Effector CD4-positive, alpha-beta T cell (primary cell): ENCODE measurements at places on chromosomes 5 and 9.
A peak's percentile ranks its signal among the peaks of the same experiment; 100 is the strongest.

GRCh38 chr5:170508660-170509347 is 5.0 kb downstream of the KCNIP1 start:
- no peak for DNase-seq

DNA sequence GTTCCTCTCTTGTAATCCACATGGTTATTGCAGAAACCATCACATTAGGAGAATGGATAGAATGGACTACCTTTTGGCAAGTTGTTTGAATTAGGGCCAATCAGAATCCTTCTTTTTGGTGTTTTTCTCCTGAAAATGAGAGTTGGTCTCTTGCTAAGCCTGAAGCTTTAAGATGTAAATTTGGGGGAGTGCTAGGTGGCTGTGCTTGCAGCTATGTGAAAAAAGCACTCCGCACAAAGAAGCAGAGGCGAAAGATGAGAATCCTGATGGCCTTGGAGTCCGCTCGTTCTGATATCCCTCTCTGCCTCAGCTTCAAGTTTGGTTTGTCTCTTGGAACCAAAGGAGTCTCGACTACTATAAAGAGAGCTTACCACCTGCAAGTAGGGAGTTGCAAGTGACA is 63.6 kb downstream of the INIP start:
- no peak for DNase-seq

DNA sequence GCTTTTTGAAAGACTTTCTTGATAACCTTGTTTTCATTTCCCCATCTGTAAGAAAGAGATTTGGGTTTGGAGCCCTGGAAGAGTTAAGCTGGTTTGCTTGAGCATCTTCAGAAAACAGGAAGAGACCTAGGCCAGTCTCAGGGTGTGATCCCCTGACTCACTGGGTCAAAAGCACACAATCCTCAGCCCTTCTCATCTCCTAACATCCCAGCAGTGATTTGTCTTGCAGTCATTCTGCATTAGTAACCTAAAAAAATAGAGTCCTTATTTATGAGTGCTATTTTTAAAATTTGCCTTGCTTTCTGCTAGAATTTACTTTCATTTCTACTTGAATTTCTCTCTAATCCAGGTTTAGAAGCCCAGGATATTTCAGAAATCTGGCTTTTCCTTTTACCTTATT is 16.4 kb upstream of the ARSB start:
- no peak for DNase-seq

- DNase-seq = no peak
These were observed 1.6 kb upstream of the SEMA6A start for GRCh38 chr5:116576053-116576713.

DNA sequence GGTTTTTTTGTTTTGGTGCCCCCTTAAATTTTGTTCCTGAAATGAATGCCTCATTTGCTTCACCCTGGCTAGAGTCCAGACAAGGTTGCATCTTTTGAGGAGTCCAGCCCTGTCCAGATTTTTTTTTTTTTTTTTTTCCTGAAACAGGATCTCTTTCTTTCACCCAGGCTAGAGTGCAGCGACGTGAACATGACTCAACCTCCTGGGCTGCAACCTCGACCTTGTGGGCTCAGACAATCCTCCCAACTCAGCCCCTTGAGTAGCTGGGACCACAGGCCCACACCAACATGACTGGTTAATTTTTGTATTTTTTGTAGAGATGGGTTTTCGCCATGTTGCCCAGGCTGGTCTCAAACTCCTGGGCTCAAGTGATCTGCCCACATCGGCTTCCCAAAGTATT is 469.0 kb upstream of the BRINP1 start:
- DNase-seq = no peak

GRCh38 chr5:176173647-176174046 is 64.6 kb upstream of the SIMC1 start:
- no peak for DNase-seq

DNA sequence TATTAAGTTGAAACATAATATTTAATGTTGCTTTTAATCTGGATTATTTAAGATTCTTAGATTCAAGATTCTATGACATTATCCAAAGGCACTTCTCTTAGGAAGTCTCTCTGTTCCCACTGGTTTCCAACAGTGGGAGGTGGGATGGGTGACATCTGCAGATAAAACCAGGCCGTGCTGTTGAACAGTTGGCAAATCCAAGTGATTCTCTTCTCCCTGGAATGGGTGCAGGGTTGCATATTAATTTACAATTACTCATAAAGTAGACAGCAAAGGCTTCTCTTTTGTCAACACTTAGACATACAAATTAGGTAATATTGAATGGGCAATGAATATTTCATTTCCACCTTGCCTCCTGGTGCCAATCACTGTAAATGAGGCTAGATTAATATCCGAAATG is 233.7 kb upstream of the IL12B start:
- no peak for DNase-seq

GRCh38 chr9:112531666-112532282 is 45.1 kb downstream of the KIAA1958 start:
- no peak for DNase-seq

DNA sequence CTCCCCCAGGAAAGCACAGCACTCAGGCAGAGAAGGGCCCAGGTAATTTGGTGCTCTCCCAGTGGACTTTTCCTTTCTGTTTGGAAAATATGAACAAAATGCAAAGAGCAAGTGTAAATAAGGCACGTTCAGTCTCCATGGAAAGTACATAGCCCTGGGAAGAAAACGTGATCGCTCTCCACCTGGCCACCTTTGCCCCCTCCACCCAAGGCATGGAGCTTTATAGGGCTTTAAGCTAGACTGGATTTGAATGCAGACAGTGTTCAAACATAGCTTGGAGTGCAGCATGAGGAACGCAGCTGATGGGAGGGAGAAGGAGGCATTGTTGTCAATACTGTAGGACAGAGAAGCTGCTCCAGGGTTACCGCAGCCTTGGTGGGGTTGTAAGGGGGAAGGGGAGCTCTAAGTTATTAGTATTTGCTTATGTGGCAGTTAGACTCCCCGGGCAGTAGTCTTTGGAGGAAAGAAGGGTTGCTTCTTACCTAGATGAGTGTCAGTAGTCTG is 500.2 kb downstream of the SPOCK1 start:
- DNase-seq = no peak

DNA sequence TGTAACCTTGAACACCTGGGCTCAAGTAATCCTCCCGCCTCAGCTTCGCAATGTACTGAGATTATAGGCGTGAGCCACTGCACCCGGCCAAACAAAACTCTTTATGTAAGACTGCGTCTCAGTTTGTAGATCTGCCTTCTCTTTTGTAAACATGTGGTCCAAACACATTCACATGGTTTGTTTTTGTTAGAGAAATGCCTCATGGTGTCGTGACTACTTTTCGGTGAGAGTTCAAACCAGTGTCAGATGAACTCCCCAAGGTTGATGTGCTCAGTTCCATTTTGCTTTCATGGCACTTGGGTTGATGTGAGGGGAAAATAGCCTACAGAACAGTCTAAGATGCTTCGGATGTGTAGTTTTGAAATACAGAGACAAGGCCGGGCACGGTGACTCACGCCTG is 231.6 kb downstream of the GOLPH3 start:
- DNase-seq = no peak

GRCh38 chr5:152274224-152274623 is 130.9 kb downstream of the NMUR2 start:
- no peak for DNase-seq

DNA sequence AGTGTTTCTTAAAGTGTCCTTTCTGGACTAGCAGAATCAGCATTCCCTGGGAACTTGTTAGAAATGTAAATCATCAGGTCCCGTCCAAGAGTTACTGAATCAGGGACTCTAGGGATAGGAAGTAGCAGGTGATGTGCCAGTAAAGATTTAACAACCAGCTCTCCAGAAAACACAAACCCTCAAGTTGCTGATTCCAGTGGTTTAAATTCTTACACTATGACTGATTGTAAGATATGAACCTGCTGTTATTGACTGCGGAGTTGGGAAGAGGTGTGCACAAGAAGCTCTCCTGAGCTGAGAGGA is 39.1 kb upstream of the BASP1 start:
- DNase-seq = no peak

GRCh38 chr9:89483592-89484474 is 14.1 kb downstream of the SEMA4D start:
- peak; percentile 65 for DNase-seq

- DNase-seq = no peak
These were observed 78.3 kb upstream of the RNU6ATAC start for GRCh38 chr9:134242706-134243105.

DNA sequence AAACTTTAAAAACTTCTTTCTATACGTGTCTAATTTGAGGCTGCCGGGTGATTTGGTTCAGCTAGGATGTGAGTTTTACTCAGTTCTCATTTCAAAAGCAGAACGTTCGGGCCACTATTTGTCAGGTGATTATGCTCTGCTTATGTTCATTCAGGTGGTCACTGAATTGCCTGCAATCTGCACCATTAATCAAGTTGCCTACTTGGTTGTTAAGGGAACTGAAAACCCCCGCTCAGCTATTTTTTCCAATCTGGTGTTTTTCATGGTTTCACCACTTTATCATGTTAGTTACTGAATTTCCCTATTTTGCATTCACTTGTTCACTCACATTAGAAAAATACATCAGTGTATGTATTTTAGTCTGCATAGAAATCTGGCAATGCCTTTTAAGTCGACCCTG is 523.0 kb downstream of the CSNK1G3 start:
- no peak for DNase-seq

GRCh38 chr9:118522093-118523028 is 818.2 kb downstream of the TLR4 start:
- no peak for DNase-seq

DNA sequence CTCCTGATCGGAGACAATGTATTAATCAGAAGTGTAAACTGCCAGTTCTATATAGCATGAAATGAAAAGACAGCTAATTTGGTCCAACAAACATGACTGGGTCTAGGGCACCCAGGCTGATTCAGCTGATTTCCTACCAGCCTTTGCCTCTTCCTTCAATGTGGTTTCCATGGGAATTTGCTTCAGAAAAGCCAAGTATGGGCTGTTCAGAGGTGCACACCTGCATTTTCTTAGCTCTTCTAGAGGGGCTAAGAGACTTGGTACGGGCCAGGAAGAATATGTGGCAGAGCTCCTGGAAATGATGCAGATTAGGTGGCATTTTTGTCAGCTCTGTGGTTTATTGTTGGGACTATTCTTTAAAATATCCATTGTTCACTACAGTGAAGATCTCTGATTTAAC is 22.4 kb downstream of the IL7R start:
- DNase-seq = no peak

DNA sequence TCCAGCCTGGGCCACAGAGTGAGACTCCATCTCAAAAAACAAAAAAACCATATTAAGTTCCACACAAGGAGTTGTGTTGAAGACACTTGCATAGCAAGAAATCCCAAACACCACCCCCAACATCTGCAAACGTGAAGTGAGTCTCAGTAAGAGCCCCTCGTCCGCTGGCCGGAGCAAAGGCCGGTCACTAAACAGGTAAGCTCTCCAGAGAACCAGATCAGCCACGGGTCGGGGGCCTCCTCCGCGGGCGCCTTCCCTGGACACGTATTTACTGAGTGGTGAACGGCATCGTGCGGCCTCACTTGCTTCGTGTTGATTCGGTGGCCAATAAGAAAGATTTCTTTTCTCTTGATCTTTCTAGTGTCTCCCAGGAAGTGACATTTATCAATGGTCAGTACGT is 93.6 kb downstream of the MRPL36 start:
- DNase-seq = no peak

- no peak for DNase-seq
These were observed 74.7 kb downstream of the PJA2 start for GRCh38 chr5:109335114-109335513.

- no peak for DNase-seq
These were observed 16.9 kb upstream of the ABCA1 start for GRCh38 chr9:104944871-104945270.

DNA sequence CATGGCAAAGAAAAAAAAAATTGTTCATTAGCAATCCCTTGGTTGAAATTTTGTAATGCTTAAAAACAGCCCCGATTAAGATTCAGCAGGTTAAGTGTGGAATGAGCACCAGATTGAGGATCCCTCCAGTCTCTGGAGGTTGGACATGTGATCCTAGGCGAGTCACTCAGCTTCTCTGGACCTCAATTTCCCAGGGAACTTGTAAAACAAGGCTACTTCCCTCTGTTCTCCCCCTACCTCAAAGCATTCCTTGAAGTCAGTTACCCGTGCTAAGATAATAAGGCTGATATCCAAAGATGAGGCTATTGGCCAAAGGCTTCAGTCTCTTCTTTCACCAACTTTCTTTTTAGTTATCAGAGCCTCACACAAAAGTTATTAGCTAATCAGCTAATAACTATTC is 2.9 kb downstream of the KLHL3 start:
- DNase-seq = no peak

DNA sequence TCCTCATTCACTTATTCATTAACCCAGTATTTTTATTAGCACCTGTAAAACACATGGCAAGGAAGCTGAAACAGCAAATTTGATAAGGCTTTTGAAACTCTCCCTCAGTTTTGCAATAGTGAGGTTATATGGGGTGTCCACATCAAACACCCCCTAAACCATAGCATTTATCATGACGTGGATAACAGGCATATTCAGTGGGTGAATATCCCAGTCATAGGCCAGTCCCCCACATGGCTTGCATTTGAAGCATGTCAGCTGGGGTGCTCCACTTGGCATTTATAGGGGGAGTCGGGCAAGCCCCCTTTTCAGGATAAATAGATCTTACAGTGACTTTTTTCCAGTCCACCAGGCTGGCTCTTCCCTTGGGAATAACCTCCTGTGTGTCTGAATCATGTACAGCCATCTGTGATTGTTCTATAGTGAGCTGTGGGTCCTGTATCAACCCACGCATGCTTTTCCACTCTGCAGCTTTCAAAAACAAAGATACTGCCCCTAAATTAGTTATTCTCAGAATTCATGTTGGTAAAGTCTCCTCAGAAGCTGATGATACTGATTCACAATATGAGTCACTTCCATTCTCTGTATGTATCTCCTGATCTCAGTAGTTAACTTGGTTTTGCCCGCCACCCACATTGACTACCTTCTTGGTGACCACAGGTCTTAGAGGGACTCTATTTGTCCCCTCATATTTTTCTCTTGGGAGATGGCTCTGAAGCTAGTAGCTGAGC is 84.4 kb upstream of the SPIN1 start:
- DNase-seq = no peak

GRCh38 chr5:30401479-30402058 is 791.9 kb upstream of the CDH6 start:
- DNase-seq = no peak

DNA sequence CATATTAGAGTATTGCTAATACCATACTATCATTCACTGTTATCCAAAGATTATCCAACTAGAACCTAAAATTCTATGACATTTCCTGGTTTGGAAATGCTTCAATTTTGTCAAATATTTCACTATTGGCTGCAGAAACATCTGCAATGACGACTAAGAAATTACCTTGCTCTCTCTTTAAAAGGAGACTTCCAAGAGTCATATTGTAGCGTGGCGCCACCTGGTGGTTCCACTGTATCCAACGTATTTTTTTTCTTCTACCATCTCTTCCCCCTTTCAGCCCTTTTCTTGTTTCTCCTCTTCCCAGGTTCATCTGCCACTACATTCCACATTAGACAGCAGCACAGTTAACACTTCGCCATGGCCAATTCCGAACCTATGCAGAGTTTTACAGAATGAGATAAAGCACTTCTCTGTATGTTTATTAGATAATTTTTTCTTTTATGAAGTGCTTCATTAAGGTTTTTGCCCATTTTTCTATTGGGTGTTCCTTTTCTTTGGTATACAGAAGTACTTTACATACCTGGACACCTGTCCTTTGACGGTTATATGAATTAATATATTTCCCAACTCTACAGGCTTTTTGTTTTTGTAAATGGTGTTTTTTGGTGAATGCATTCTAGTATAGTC is 153.5 kb downstream of the CDC42SE2 start:
- peak; percentile 86 for DNase-seq
